ENCODE measurements at places on chromosomes 11 and 22.

DNA sequence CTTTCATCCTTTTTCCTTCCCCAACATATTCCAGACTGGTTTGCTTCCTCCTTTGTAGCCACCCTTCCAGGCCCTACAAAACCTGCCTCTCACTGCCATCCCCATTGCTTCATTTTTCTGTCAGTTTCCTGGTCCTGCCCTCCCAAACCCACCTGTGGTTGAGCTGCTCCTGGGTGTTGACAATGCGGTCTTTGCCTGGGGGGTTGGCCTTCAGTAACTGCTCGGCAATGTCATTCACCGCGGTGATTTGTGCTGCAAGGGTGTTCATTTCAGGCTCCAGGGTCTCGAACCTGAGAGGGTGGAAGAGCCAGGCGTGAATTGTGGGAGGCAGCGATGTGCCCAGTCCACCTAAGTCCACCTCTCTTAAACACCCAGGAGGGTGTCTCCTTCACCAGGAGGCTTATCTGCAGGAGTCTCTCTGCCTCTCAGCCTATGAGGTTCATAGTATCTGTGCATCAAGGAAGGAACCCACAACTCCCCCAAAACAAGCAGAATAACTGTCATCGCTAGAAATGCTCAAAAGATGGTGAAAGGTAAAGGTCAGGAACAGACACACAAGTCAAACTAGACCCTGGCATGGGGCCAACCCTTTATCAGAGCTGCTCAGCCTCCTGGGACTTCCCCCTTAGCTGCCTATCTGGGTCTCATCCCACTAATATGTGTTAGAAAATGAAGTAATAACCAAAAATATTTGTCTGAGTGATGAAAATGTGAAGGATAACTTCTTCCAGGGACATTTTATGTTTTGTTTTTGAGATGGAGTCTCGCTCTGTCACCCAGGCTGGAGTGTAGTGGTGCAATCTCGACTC, 23.9 kb upstream of the RBM4B start:
- no peak for DNase-seq

GRCh38 chr22:42617155-42617983, 2.7 kb upstream of the POLDIP3 start:
- DNase-seq: no peak

GRCh38 chr22:50563413-50564160, 868 bp upstream of the SYCE3 start:
- DNase-seq: no peak

GRCh38 chr11:111448831-111449557, 63.2 kb downstream of the BTG4 start:
- DNase-seq: no peak

DNA sequence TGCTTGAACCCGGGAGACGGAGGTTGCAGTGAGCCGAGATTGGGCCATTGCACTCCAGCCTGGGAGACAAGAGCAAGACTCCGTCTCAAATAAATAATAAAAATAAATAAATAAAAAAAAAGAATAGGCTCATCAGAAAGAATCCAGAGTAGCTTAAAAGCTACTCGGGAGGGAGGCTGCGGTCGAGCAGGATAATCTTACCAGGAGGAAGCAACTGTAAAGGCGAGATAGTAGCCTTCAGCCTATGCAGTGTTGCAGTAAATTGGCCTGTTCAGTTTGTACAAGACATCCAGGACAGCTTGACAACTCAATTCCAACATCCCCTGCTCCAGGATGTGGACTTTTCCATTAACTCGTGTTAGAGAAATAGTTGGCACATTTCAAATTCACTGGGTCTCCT, 1164.7 kb downstream of the LRRC4C start:
- no peak for DNase-seq

- DNase-seq: no peak
Observed at GRCh38 chr22:22720201-22720723, 75.8 kb downstream of the GGTLC2 start.

GRCh38 chr11:129894278-129895125, 876 bp downstream of the NFRKB start:
- DNase-seq: no peak

GRCh38 chr11:124880290-124880611, 15.0 kb downstream of the ROBO3 start:
- no peak for DNase-seq

GRCh38 chr11:8100158-8100557, 19.1 kb downstream of the TUB start:
- no peak for DNase-seq

DNA sequence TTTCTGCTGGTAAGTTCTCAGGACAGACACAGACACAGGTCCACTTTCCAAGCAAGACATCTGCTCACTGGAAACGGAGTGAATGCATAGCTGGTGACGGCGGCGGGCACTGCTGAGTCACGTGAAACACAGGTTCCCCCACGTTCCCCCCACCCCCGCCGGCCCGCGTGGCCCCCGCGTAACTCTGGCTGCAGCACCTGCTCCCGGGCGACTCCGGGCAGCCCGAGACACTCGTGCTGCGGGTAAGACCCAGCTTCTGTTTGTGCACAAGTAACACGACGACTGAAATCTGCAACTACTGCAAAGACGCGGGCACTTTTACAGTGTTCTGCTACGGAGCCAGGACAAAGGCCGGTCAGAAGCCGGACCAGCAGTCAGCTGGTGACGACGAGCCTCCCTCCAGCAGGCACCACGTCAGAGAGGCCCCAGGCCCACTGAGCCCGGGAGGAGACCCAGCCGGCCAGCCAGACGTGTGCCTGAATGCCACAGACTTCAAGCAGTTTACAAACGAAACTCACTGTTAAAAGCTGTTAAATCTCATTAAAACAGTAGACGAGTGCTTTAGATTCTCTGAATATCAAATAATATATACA, 12.9 kb upstream of the ARFGAP3 start:
- no peak for DNase-seq

- DNase-seq: no peak
Observed at GRCh38 chr11:111703576-111703975, 62.6 kb downstream of the PPP2R1B start.

- DNase-seq: peak; percentile 1
Observed at GRCh38 chr11:22244986-22245592, 52.2 kb downstream of the ANO5 start.

- DNase-seq: no peak
Observed at GRCh38 chr22:46465345-46465720, 72.1 kb downstream of the CELSR1 start.

- no peak for DNase-seq
Observed at GRCh38 chr11:76560219-76560618, 110.3 kb downstream of the LRRC32 start.

- no peak for DNase-seq
Observed at GRCh38 chr11:118639899-118640298, 32.5 kb downstream of the PHLDB1 start.

DNA sequence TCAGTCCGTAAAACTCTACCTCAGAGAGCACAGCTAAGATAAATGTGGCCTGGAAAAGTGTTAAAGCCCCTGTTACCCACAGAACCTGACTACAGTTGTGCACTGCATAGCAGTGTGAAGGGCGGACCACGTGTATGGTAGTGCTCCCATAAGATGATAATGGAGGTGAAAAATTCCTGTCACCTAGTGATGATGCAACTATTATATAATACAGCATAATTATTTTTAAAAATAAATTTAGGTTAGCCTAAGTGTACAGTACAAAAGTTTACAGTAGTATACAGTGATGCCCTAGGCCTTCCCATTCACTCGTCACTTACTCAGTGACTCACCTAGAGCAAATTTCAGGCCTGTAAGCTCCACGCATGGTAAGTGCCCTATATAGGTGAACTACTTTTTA, 76.6 kb upstream of the RASSF10 start:
- DNase-seq: no peak

- DNase-seq: no peak
Observed at GRCh38 chr11:74696939-74697675, 34.1 kb downstream of the CHRDL2 start.

DNA sequence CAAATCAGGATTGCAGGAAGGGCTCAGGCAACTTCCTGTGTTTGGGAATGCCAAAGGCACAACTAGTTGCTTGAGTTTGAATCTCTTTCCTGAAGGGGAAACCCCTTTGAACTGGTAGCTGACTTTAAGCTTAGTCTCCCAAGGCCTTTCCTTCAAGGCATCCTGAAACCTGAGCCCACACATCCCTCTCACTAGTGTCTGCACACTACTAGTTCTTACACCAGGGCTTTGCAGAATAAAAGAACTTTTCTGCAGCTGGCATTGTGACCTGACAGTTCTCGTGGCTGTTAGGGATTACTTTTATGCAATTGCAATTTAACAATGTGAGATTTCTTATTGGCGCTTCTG, 95.4 kb downstream of the EXT2 start:
- DNase-seq: no peak

DNA sequence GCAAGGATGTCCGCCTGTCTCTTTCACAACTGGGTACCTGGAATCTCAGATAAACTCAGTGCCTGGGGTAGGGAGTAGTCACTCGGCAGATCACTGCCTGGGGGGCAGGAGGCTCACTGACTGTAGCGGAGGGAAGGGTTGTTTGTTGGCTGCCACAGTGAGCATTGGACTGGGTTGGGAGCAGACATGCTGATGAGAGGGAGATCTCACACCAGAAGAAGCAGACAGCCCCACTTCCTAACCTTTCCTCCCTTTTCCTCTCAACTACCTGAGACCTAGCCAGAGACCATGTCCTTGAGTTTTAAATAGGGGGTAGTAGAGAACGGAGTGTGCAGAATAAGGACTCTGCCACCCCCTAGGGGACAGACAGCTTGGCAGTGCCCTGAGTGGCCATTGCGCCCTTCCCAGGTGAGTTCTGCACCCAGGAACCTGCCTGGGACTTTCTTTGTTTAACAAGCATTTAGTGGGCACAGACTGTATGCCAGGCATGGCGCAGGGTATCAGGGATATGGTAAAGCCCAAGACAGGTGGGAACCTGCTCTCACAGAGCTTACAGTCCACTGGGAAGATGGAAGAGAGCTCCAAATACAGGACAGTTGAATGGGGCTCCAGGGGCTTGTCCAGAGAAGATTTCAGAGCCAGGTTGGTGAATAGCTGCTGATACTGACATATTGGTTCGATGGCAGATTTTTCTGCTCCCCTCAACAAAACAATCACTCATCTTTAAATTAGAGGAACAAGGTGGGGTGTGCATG, 115.7 kb upstream of the NNMT start:
- DNase-seq: no peak

DNA sequence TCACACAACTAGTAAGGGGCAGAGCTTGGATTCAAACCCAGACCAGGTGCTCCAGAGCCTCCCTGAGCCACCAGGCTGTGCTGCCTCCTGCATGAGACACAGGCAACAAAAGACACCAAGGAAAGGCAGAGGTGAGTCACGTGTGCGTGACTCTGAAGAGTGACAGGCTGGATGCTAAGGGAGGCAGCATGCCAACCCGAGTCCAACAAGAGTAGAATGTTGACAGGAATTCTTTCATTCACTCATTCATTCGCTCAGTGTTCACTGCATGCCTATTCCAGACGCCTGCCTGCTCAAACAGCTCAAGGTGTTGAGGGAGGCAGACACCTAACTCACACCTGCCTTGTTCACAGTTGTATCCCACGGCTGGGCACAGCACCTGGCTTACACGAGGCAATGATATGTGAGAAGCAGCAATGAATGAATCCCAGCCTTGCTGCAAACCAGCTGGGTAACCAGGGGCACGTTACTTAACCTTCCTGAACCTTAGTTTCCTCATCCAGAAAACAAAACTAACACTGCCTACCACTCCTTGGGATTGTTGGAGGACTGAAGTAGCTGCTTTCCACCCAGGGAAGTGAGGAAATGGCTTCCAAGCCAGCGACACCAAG, 73.8 kb upstream of the ARFGAP3 start:
- DNase-seq: no peak

GRCh38 chr11:34773211-34773610, 143.0 kb downstream of the APIP start:
- DNase-seq: no peak

- DNase-seq: no peak
Observed at GRCh38 chr22:41915035-41915785, at the start of gene SHISA8. Gene SHISA8, minus strand, starts transcription at chr22:41915074. Its CDS starts 407 bp downstream, at chr22:41914667.

- peak; percentile 23 for DNase-seq
Observed at GRCh38 chr11:45180848-45181192, 34.4 kb downstream of the PRDM11 start.

- DNase-seq: no peak
Observed at GRCh38 chr11:102722821-102723220, 1.9 kb downstream of the MMP8 start.

- no peak for DNase-seq
Observed at GRCh38 chr11:117016747-117017146, 81.5 kb downstream of the SIK3 start.

- DNase-seq: no peak
Observed at GRCh38 chr11:83540112-83540675, 254.0 kb upstream of the CCDC90B start.

DNA sequence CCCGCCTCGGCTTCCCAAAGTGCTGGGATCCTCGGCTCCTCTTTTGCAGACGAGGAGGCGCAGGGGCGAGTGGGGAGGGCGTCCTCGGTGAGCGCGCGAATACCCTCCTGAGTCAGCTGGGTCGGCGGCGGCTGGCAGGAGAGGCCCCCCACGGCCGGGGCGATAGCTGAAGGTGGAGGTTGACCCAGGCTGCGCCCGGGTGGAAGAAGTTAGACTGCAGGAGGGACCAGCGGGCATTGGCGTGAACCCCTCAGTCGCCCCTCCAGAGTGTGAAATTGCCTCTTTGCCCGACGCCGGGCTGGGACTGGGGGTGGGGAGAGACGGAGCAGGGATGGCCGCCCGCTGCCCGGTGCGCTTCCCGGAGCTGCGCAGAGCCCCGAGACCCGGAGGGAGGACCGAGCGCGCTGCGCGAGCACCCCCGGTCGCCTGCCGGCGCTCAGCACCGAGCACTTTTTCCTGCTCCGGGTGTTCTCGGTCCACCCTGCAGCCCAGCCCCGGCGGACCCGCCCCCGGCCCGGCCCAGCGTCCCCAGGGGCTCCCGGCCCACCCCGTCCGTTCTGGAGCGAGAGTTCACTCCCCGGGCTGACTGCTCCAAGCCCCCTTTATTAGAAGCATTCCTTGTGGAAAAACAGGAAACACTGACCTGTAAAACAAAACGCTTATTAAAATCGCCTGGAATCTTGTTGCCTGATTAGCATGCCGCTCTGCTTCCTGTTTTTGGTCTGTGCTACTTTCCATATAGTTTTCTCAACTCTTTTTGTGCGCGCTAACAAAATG, 13.7 kb upstream of the CPT1A start:
- no peak for DNase-seq

DNA sequence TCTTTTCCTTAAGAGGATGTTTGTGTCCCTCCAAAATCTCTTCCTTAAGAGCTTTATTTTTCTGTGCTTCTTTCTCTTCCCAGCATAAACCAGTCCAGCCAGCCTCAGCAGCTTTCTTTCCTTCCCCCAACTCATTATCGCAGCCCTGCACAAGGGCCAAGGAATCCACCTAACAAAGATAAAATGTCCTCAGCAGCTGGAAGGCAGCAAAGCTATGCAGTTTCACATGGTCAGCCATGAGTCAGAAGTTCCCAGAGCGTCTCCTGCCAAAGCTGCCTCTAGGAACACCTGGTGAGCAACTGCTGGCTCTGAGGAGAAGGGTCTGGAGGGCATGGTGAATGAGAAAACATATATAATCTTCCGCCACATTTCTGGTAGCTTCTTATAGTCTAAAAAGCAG, 45.3 kb upstream of the HMGXB4 start:
- DNase-seq: no peak
